ENCODE measurements at places on chromosomes 4 and X.

DNA sequence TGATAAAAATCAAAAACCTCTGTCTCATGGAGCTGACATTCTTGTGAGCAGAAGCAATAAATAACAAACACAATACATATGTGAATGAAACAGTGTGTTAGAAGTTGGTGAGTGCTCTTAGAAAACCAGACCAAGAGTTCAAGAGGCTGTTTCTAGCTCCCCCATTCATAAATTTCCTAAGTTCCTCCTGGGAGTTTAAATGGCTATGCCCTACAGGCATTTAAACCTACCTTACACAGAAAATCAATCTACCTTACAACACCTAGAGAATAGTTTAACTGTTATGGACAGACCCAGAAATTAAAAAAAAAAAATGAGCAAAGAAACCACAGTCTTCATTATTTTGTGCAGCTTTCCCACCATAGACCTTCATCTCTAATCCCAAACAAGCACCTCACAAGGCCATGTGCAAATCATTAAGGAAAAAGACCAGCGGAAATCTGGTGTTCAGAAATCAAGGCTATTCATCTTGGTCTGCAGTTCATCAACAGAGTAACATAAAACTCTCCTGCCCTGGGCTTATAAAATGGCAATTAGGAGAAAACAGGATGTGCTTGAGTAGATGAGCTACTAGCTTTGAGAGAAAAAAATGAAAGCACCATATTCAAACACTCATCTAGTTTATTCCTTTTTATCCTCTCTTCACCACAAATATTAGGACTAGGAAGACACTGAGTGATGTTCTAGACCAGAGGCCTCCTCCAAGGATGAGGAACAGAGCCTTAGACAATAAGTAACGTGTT lies 147.2 kb downstream of the SHROOM3 start:
- no peak for DNase-seq

GRCh38 chr4:88212253-88212561 lies 53.8 kb upstream of the ABCG2 start:
- no peak for DNase-seq

DNA sequence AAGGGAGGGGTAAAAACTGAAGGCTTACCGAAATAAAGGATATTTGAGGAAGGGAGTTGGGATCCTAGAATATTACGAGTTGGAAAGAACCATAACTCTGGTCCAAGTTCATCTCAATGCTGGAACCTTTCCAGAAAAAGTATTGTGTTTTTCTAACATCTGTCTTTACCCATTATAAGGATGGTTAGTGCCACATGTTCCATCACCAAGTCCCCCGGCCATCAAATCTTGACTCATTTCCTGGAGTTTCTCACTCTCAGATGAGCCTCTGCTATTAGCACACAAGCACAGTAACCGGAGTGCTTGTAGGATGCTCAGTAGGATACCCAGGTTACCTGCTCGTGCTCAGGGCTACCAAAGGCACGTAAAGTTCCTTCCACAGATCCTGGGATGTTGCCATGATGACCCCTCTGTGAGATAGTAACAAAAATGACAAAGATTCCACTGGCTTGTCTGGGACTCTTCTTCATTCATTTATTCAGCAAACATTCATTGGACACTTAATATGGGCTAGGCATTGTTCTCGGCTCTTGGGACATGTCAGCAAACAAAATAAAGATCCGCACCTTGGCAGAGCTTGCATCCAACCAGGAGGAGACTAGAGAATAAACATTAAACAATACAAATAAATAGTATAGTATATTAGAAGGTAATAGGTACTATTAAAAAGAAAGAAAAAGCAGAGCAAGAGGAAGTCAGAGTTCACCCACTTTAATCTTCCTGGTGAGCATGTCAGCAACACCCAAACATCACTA lies 36.3 kb downstream of the PKD2 start:
- no peak for DNase-seq

GRCh38 chrX:139691843-139692505 lies 16.0 kb downstream of the MCF2 start:
- DNase-seq = no peak

- no peak for DNase-seq
Observed at GRCh38 chrX:154354516-154354915, 19.9 kb downstream of the FLNA start.

DNA sequence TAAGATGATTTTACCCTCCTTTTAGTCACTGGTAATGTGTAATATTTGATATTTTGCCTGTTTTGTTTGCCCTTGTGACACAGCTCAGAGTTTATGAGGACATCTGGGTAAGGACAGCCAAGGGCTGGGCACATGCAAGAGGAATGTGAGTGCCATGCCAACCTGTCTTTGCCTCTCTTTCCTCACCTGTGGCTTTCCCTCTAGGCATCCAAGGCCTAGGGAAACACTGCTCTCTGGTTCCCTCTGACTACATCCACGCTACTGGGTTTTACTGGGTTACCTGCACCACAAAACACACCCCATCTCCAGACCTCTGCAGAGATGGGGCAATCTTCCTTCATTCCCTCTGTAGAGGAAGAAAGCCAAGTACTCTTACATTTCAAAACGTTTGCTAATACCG lies 7.7 kb downstream of the HPGDS start:
- no peak for DNase-seq
